ENCODE measurements at places on chromosomes 6 and 20. TPM values are rescaled to one million over a fixed set of nuclear protein-coding genes. Genes with fewer than 3 reads are reported as not detected.

The POPDC3 gene
- total RNA-seq, result 33.3 TPM

- DNase-seq, result no peak
Observed at GRCh38 chr6:20939161-20939775, 405.0 kb downstream of the CDKAL1 start.

The TREM1 gene
- total RNA-seq, result not detected

GRCh38 chr6:13357551-13358075, 29.3 kb upstream of the TBC1D7 start:
- peak; percentile 51 for DNase-seq

- peak; percentile 78 for DNase-seq
Observed at GRCh38 chr20:19807191-19807945, 49.3 kb downstream of the RIN2 start.

DNA sequence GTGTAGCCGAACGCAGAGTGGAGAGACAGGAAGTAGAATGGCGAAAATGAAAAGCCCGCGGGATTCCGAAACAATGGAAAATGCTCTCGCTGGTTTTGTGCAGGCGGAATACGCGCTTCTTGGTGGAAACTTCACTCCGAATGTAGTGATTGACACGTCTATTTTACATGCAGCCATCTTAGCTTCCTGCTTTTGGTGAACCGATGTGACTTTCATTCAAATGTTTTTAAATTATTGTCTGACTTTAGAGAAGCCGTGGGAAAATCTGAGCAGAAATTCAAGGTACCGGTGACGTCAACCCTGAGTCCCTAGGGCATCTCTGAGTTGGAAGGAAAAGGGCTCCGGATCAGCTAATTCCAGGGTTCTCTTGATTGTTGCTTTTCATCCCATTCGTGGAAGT, 11.4 kb downstream of the GPX5 start:
- peak; percentile 63 for DNase-seq

DNA sequence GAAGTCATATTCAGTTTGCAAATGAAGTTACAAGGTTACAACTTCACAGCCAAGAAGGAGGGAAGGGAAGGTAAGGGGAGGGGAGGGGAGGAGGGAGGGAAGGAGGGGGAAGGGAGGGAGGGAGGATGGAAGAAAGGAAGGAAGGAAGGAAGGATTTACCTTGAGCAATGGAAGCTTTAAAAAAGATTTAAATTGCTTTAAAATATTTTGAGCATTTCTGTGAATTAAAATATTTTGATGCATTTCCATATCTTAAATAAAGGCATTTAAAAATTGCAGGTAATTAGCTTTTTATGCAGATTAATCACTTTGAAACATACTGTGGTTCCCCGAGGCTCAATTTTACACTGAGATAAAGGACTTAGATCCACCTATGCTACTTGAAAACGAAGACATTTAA, 618.0 kb downstream of the TFAP2A start:
- DNase-seq, result no peak

DNA sequence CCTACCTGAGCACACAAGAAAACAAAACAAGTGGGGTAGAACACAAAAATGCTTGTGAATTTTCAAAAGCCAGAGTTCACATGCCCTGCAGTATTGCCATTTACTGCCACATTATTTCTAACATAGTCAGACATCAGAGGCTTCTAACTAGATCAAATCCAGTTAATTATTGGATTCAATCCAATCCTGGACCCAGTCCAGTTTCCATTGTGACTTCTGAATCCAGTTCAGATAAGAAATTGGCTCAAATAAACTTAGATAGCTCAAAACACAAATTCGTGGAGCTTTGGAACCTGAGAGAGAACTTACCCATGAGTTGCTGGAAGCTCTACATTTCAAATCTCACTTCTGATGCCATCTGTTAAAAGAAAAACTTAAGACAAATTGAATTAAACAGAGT, 85.2 kb upstream of the ANKEF1 start:
- DNase-seq, result no peak

DNA sequence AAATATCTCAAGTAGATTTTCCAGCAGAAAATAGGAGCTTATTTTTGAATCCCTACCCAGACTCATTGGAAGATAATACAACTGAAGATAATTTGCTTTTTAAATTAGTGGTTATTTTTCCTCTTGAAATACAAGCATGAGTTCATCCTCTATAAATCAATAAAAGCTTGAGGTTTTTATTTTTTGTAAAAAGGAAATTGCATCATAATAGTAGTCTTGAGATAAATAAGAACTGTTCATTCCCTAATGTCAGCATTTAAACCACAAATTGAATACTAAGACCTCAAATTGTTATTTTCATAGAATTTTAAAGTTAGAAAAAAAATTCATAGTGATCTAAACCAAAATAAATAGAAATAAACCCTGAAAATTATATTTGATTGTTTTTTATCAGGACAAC, 719.1 kb downstream of the CD109 start:
- no peak for DNase-seq

The SIRPB1 gene
- total RNA-seq, result 0.11 TPM

DNA sequence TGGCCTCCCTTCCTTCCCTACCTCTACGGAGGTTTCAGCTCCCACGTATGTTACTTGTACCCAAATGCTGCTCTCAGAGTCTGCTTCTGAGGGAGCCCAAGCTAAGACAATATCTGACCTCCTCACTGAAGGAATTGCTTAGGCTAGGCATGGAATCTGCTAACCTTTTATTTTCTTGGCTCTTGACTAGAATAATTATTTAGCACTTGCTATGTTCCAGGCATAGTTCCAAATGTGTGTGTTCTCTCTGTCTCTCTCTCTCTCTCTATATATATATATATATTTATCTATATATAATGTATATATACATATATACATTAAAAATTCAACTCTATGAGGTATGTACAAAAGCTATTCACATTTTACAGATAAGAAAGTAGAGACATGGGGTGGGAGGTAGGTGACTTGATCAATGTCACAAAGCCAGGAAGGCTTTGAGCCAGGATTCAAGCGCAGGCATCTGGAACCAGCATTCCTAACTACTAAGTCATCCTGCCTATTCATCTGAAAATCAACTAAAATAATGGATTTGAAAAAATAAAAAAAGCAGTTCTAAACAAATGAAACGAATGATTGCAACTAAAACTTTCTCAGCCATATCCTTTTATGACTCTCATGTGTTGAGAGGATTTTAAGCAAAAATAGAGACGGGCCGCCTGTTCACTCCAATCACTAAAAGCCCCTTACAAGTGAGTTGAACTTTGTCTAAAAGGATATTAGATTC, 189.7 kb upstream of the JAG1 start:
- DNase-seq, result peak; percentile 67

DNA sequence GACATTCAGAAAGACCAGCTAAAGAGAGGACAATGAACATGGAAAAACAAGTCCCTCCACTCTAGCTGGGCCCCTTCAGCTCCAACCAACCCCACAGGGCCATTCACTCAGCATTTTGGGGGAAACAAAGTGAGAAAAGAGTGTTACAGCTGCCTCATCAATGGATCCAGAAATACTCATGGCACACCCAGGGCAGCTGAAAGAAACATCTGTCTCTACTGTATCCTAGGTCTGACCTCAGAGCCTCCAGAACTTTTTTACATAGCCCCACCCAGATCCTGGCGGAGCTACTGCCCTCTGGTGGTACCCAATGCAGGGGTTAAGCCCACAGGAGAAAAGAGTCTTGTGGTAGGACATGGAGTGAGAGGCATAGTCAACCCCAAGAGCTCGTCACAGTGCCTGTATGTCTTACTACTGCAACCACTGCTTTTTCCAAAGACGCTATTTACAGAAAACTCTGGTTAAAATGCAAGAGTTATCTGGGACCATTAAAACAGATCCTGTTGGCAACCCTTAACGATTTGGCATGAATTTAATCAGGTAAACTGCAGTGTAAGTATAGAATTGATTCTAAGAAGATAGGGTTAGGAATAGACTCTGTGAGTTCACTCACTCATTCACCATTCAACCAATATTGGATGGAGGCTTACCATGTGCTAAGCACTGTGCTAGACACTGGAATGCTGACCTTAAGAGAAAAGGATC, 37.4 kb upstream of the FAM83C start:
- DNase-seq, result peak; percentile 73

DNA sequence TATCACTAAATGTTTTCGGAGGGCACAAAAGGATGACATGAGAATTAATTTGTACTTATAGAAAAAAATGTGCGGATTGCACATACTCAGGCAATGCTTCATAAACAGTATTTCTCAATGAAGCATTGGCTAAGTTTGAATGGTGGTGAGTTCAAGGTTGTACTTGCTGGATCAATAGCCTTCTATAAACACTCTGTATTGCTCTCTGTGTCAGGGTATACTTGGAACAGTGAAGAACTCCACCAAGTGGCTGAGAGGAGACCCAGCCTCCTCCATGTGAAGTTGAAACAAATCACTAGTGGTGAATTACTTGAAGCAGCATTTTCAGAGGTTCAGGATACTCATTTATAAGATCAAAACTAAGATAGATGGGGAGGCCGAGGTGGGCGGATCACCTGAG, 360.6 kb downstream of the RIMS1 start:
- no peak for DNase-seq

- peak; percentile 38 for DNase-seq
Observed at GRCh38 chr6:2792330-2793110, 27.3 kb downstream of the WRNIP1 start.
